ENCODE measurements at places on chromosomes 12 and 14.

DNA sequence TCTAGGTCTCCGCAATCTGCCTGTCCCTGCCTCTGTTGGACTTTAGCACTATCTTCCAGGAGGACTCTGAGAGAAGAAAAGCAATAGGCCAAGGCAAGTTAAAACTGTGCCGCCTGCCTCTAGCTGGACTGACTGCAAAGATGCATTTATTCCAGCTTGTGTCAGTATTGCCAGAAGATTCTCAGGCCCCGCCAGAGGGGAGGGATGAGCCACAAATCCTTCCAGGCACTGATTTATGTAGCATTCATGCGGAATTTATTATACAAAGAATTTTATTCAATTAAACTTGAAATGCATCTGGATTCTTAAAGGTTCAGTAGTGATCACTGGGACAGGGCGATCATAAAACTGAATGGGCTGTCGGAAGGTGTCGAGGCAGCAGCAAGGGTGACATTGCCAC, 19.8 kb downstream of the MMAB start:
- no peak for DNase-seq

GRCh38 chr12:95637010-95637409, 85.7 kb upstream of the USP44 start:
- DNase-seq = no peak

- no peak for DNase-seq
Observed at GRCh38 chr14:73764406-73765280, 50.5 kb upstream of the PNMA1 start.

DNA sequence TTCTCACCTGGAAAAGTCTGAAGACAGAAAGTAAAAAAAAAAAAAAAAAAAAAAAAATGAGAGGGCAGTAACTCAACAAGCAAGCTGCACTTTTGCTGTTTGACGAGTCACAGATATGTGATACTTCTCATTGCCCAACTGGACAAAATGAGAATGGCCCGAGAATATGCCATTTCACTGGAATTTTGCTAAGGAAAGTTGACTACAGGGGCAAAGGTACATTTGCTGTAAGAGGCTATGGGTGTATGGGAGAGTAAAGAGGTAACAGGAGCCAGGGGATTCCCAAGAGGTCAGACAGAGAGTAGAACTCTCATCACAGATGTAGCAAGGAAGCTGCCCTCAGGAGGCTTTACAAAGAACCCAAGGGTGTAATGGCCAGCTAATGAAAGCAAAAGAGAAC, 22.9 kb downstream of the KIF21A start:
- no peak for DNase-seq

DNA sequence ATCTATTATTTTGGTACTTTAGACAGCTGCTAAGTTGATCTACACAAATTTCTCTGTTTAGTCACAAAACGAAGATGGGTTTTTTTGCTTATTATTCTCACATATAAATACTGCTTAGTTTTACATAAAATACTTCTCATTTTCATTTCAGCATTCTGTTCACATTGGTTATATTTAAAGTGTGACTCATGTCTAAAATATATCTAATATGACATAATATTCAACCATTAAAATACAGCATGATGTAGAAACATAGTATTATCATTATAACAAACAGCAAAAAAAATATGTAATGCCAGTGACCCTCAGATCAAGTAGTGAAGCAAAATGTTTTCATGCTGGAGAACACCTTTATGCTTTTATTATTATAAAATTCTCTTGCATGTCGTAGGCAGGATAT, 63.7 kb downstream of the SH2B3 start:
- DNase-seq = no peak

DNA sequence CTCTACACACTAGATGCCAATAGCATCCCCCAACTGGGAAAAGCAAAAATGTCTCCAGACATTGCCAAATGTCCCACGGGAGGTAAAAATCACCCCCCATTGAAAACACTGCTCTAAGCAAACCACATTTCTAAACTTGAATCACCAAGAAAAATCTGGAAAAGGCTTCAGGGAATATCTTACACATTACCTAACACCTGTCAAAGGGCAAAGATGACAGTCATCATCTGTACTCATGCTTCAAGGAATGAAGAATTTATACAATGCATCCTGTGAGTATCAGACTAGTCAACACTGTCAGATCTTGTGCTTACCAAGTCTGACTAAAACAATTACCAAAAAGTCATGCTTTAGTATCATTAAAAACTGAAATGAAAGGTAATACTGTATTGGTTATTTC, 161.6 kb upstream of the SOX5 start:
- DNase-seq = no peak

- no peak for DNase-seq
Observed at GRCh38 chr14:33707716-33708115, 243.2 kb downstream of the EGLN3 start.

GRCh38 chr14:35471803-35472202, 62.2 kb upstream of the INSM2 start:
- DNase-seq = no peak

GRCh38 chr12:12612358-12612757, 682 bp downstream of the CREBL2 start:
- DNase-seq = peak; percentile 25

- DNase-seq = no peak
Observed at GRCh38 chr12:108612788-108613282, 15.0 kb upstream of the TMEM119 start.

DNA sequence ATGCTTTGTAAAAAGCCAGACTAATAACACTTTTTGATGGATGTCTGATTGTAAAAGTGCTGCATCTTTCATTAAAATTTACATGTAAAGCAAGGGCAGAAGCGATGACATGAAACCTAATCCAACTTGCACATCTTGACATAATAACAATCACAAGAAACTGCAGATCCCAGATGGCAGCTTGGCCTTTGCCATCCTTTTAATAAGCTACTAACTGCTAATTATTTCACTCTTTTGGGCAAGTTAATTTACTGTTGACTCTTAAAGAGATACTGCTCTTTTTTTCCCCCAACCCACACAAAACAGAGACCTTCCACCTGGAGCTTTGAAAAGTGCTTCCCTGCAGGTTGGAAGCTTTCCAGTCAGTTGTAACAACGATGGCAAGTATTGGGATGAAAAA, 137.5 kb downstream of the NRXN3 start:
- no peak for DNase-seq

DNA sequence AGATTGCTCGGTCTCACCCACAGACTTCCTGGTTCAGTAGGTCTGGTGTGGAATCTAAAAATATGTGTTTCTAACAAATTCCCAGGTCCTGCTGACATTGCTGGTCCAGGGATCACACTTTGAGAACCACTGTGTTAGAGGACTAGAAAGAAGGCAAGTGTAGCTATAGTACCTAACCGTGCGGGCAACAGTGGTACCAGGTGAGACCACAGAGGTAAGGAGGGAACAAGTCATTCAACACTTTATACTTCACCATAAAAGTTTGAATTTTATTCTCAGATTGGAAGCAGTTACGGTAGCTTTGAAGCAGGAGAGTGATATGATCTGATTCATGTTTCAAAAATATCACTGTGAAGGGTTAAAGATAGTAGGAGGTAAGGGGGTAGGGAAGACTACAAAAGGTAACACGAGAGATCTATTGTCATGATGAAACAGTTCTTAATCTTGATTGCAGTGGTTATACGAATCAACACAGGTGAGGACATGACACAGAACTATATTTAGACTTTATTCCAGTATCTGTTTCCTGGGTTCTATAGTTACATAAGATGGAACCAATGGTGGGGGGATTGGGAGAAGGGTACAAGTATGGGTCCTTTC, 73.5 kb downstream of the CDK17 start:
- DNase-seq = no peak

- no peak for DNase-seq
Observed at GRCh38 chr12:111792155-111792855, 25.6 kb downstream of the ALDH2 start.

GRCh38 chr14:101377069-101377468, 184.2 kb upstream of the DIO3 start:
- DNase-seq = no peak

GRCh38 chr12:121465921-121466793, 66.2 kb downstream of the RNF34 start:
- no peak for DNase-seq

DNA sequence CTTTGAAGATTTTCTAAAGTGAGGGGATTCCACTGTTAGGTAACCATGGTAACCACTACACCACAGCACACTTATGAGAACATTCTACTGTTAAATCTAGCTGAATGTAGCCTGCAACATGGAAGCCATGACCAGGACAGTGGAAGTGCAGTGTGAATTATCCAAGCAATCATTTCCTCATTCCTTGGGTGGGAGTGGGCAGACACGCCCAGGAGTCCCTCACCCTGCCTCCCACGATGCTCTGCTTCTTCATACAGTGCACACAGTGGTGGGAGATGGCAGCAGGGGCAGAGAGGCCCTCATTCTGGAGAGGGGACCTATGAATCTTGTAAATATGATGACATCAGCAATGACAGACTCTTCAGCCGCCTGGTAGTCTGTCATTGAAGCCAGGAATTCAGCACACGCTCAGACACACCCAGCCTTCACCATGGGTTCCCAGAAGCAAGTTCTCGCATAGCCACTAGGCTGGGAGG, 70.1 kb upstream of the HOXC13 start:
- no peak for DNase-seq

GRCh38 chr12:105461944-105462762, 131.7 kb downstream of the C12orf75 start:
- no peak for DNase-seq

GRCh38 chr14:33460164-33460563, 490.7 kb downstream of the EGLN3 start:
- DNase-seq = no peak

DNA sequence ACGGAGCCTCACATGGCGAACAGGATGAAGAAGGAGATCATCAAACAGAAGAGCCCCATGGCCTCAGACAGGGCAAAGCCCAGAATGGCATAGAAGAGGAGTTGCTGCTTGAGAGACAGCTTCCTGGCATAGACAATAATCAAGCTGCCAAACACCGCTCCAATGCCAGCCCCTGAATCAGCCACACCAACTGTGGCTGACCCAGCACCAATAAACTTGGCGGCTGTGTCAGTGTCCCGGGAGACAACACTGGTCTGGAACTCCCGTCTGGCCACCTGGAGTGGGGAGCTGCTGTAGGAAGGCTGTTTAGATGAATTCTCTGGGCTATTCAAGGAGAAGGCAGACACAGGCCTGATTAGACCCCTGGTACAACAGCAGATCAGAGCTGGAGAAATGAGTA, 100.1 kb downstream of the HEATR5A start:
- DNase-seq = no peak

DNA sequence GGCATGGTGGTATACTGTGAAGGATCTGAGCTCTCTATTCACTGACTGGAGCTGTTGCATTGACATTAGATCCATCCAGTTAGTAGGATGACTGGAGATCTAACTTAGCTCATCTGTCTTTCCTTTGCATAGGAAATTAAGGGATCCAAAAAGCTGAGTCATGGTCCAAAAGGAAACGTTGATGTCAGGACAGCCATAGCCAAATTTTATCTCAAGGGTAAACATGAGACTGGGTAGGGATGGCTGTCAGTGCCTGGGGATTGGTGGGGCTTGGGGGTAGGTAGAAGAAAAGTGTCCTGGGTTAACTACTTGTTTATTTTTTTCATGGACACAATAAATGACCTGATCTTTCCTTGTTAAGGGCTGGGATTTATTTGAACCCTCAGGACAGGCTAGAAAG, 4.6 kb downstream of the FAM177A1 start:
- DNase-seq = no peak

GRCh38 chr12:128637642-128638606, 185.8 kb downstream of the SLC15A4 start:
- no peak for DNase-seq

GRCh38 chr14:75059642-75060041, 4.2 kb downstream of the ACYP1 start:
- no peak for DNase-seq

DNA sequence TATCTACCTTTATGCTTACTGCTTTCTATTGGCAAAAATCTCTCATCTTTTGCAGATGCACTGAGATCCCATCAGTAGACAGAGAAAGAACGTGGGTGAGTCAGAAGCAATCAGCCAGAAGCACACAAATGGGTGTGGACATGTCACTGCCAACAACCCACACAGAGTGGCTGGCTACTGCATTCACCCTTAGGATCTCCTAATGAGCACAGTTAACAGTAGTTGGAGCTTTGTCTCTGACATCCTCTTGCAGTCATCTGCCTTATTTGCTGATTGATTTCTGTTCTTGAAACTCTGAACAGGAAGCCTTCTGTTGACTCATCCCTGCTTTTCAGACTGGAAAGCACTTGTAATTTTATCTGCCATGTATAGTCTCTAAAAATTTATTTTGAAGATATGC, 117.2 kb downstream of the RGS6 start:
- peak; percentile 5 for DNase-seq

- DNase-seq = no peak
Observed at GRCh38 chr14:66649498-66649897, 141.6 kb downstream of the GPHN start.

DNA sequence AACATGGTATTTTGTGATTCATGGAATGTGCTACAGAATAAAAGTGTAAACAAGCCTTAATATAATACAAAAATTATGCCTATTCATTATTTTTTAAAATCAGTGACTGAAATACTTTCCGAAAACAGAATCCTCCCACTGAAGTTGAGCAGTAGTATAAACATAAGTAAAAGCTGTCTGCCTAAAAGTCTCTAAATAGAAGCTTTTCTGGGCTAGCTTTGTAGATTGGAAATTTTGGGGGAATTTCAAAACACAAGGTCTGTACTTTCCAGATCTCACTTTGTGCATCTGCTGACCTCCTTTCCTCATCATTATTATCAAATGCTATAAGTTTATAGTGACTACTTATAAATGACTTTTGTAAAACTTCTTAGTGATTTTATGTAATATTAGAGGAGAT, 80.4 kb upstream of the TRHDE start:
- no peak for DNase-seq

GRCh38 chr14:99230208-99231151, 41.5 kb downstream of the BCL11B start:
- DNase-seq = no peak

GRCh38 chr12:93033948-93034347, 104.9 kb upstream of the EEA1 start:
- DNase-seq = no peak

- DNase-seq = no peak
Observed at GRCh38 chr12:5185435-5186069, 141.9 kb downstream of the KCNA5 start.

GRCh38 chr14:79534703-79535353, 676.5 kb downstream of the DIO2 start:
- DNase-seq = no peak

- no peak for DNase-seq
Observed at GRCh38 chr12:29662734-29663323, 120.9 kb downstream of the TMTC1 start.
